ENCODE measurements at places on chromosomes 3 and 15. TPM values are rescaled to one million over a fixed set of nuclear protein-coding genes. Genes with fewer than 3 reads are reported as not detected.

The AGBL1 gene
- 0.91 TPM for total RNA-seq

The SEMA6D gene
- 9.8 TPM for total RNA-seq

The ANKRD63 gene
- total RNA-seq: 2.7 TPM

The EPB42 gene
- not detected for total RNA-seq

The HTR3E gene
- total RNA-seq: not detected

The CEMIP gene
- total RNA-seq: 13.5 TPM

The SEMA3B gene
- total RNA-seq: 32.0 TPM

The REC114 gene
- total RNA-seq: 7.5 TPM

The LIPH gene
- total RNA-seq: 17.0 TPM
